ENCODE measurements at places on chromosomes 11 and 22.

DNA sequence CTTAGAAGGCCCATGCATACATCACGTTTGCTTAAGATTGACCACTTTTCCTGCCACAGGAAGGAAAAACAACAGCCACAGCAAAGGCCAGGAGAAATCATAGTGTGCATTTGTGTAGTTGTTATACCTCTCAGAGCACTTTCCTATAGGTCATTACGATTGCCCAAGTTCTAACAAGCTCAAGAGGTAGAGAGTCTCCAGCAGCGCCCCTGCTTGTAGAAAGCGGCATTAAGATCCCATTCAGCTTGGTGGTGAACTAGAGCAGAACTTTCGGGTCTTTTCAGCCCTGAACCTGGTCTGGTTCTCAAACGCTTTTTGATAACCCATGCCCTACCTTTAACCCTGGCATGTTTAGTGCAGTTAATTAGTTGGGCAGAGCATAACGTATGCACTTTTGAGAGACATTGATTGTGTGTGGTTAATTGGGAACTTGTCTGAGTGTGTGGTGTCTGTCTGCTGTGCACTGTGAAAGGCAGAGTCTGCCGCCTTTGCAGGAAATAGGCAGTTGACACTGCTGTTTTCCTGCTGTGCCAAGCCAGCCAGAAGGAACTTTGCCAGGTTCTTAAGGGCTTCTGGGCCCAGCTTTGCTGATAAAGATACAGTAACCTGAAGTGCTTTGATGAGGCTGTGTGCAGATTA is 109.9 kb upstream of the CLMP start:
- DNase-seq, result no peak

DNA sequence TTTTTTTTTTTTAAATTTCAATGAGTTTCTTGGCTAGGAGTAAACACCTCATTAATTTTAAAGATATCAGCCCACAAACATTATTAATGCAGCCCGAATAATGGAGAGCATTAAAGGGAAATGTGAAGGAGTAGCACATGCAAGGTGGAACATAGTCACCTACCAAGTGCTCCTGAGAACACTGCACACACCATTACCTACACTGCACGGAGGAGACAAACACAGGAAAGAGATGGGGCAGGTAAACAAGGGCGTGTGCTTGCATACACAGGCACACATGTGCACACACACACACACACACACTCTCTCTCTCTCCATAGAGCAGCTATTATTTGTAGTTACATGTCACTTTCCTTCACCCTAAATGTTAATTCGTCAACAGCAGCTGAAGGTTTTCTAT is 30.2 kb downstream of the HTR3B start:
- peak; percentile 8 for DNase-seq

- DNase-seq, result no peak
Observed at GRCh38 chr22:37421468-37421877, 5.8 kb downstream of the ELFN2 start.

DNA sequence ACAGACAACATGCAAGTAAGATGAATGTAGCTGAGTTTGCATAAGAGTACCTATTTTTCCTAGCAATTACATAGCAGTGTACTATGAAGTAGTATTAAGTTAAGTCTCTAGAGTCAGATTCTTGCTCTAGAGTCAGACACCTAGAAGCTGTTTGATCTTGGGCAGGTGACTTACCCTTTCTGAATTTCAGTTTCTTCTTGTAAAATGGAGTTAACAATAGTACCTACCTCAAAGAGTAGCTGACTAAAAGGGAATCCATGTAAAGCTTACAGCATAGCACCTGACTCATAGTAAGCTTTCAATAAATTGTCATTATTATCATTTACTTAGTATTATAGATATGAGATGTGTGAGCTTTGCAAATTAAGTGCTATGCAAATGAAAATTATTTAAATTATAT is 47.8 kb upstream of the PTPRJ start:
- DNase-seq, result no peak

DNA sequence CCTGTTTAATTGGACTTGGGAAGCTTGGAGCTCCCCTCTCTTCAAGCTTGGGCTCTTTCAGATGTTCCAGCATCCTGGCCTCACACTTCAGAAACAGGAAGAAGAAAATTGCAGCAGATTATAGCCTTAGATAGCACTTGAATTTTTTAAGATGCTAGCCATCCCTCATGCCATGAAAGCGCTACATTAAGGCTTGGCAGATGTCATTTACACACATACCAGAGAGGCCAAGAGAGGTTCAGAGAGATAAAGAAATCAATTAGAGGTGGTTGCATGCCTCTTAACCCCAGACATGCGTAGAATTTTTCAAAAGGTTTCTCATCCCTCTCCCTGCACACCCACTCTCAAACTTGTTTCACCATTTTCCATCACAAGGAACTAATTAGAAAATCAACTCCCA is 31.9 kb upstream of the DBX1 start:
- DNase-seq, result no peak

DNA sequence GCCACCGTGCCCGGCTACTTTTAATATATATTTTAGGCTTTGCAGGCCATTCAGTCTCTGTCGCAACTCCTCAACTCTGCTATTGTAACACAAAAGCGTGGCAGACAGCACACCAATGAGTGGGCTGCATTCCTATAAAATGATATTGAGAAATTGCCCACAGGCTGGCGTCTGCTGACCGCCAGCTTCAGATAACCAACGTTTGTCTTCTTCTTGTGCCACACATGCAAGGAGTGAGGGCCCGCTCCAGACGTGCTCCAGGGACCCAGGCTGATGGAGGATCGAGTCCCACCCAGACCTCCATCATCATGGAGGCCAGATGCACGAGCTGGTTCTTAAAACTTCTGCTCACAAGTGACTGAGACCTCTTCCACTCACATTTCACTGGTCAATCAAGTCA is 35.4 kb upstream of the LINC01488 start:
- no peak for DNase-seq

GRCh38 chr11:1401656-1402221 is 12.0 kb downstream of the BRSK2 start:
- DNase-seq, result peak; percentile 37

DNA sequence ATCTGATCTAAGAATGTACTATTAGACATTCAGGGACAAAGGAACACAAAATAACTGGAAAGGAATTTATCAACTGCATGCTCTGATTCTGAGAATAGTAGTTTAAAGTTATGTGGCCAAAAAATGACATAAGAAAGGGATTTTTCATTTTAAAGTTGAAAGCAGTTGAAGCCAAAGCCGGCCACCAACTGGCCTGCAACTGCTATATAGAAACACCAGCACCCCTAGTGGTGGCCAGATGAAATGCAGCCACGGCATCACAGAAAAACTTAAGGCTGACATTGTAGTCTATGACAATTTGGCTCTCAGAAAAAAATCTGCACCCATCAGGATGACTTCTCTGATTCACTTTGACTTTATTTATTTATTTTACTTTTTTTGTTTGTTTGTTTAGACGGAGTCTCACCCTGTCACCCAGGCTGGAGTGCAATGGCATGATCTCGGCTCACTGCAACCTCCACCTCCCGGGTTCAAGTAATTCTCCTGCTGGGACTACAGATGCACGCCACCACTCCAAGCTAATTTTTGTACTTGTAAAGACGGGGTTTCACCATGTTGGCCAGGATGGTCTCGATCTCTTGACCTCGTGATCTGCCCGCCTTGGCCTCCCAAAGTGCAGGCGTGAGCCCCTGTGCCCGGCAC is 59.2 kb downstream of the SLC35F2 start:
- peak; percentile 44 for DNase-seq

- DNase-seq, result no peak
Observed at GRCh38 chr11:7032692-7033091, 12.4 kb downstream of the NLRP14 start.

DNA sequence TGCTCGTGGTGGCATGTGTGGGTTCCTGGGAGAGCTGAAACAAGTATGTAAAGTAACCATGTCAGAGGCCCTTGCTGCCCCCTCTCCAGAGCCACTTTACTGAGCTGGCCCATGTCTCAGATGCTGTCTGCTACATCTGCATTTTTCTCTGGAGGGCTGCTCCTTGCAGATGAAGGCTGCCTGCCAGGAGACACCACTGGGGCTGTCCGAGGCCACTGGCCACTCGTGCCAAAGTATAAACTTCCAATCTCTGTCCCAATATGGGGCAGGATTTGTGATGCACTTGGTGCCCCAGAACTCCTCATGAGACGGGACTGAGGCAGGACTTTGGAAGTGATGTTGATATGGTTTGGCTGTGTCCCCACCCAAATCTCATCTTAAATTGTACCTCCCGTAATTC is 478.4 kb upstream of the B3GAT1 start:
- DNase-seq, result no peak

DNA sequence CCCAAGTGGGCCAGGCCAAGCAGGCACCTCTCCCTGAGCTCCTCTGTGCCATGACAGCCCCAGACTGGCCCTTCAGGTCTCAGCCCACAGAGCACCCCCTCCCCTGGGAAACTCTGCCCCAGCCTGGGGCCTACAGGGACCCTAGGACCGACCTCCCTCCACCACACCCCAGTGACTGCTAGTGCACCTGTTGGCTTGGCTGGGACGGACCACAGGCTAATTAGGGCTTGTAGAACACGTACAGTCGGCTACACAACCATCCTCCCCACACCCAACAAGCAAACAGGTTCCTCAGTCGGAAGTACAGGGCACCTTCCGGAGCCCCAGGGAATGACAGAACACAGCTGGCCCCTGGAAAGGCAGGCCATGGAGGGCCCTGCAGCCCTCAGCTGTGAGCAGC is 4.3 kb downstream of the SBF1 start:
- no peak for DNase-seq

DNA sequence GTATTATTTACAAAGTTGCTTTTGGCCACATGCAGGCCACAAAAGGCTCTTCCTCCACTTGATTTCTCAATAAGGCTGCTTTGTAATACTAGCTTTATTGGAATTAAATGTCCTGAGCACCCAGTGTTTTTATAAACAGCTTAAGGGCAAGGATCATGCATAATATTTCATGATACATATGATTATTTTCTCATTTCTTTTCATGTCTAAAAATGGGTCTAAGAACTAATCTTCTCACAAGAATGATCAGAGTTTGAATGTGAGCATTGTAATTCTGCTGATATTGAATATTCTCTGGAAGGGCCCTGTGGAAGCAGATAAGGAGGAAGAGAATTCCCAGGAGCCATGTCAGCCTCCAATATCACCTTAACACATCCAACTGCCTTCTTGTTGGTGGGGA is at the start of gene OR52K2:
OR52K2 (plus strand) TSS at position 301 of the 400 bp plus-strand sequence; CDS start at position 346, 45 bp downstream.
- no peak for DNase-seq

GRCh38 chr22:24482998-24483397 is 12.1 kb upstream of the UPB1 start:
- no peak for DNase-seq

GRCh38 chr11:6607190-6607795 is 3.7 kb downstream of the ILK start:
- DNase-seq, result no peak

DNA sequence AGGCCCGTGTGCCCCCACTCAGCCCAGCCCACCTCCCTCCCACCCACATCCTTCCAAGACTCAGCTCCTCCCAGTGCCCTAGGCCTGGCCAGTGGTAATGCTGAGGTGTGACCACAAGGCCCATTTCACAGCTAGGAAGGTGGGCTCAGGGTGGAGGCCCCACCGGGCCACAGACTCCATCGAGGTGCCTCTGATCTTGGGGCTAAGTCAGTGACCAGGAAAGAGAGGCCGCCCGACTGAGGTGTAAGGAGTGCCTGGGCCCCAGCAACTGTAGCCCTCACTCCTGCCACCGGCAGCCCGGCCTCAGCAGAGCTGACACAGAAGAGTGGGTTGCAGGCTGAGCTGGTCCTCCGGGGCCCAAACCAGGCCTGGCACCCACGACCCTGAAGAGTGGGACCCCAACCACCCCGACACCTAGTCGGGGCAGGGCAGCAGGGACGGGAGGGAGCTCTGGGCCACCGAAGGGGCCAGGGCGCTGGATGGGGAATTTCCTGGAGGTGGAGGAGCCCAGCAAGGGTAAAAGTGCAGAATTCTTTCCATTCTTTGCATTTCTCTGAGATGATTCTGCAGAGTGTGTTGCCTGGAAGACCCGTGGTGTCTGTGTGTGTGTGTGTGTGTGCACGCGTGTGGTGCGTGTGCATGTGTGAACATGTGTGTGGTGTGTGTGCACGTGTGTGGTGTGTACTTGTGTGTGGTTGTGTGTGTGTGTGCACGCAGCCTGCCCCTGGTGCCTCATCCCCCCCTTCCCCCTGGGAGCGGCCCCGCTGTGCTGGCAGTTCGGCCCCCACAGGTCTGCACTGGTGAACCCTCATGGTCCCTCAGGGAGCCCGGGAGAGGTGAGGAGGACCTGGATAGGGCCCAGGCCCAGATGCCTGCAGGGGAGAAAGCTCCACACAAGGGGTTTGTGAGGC is 8.3 kb upstream of the PIM3 start:
- no peak for DNase-seq

DNA sequence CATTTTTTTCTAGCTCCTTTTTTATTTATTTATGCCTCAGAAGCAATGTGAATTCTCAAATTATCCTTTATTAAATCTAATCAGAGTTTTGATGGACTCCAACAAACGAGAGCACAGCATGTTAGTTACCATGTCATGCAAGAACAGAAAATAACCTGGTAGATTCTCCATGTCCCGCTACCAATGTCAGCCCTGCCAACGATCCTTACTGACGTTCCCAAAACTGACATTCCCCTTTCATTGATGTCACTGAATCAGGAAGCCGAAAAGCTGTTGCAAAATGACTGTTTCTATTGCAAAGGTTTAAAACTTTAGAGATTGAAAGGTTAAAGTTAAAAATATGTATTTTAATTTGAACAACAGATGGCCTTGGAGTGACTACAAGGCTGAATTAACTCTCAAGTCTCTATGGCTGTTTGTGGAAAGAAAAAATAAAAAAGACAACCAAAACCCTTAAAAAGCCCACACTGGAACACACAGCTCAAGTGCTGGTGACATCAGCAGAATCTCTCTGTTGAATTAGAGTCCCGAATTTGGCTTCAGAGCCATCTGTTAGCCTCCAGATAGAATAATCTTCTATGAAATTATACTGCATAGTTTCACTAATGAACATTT is 96.8 kb downstream of the BDNF start:
- DNase-seq, result no peak

- no peak for DNase-seq
Observed at GRCh38 chr11:89177691-89178231, at the start of gene TYR. TYR (plus strand) TSS chr11:89177875; CDS start chr11:89177954, 79 bp downstream.

Data from NCI-H345 (cell line).